MV-4-11 (cell line): ENCODE measurements at places on chromosomes 11 and 22.
A peak's percentile ranks its signal among the peaks of the same experiment; 100 is the strongest.

GRCh38 chr11:10808553-10809372 lies at the start of gene EIF4G2:
EIF4G2 (minus strand) TSS chr11:10808926.
- DNase-seq, result peak; percentile 98

- DNase-seq, result no peak
Observed at GRCh38 chr11:102926517-102926916, 29.0 kb downstream of the MMP13 start.

DNA sequence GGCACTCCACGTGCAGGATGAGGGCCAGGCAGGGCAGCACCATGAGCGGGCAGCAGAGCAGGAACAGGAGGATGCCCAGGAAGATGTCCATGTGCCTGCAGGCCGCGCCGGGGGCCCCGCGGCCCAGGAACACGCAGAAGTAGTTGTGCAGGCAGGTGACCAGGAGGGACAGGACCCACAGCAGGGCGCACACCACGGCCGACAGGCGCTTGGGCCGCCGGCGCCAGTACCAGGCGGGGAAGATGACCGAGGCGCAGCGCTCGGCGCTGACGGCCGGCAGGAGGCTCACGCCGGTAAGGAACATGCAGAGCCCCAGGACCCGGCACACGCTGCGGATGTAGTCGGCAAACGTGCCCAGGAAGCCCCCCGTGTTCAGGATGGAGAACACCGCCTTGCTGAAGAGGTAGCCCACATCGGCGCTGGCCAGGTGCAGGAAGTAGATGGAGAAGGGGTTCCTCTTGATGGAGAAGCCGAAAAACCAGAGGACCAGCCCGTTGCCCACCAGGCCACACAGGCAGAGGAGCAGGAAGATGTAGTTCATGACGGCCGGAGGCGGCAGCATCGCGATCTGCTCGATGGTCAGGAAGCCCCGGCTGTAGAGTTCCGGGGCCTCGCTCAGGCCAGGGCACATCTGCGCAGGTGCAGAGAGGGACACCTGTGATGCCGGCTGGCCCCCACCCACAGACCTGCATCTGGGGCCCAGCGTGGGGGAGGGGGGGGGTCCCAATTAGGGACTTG lies 7.2 kb downstream of the MRGPRF start:
- DNase-seq, result no peak

- DNase-seq, result peak; percentile 78
Observed at GRCh38 chr22:36334081-36334820, 53.5 kb downstream of the MYH9 start.

DNA sequence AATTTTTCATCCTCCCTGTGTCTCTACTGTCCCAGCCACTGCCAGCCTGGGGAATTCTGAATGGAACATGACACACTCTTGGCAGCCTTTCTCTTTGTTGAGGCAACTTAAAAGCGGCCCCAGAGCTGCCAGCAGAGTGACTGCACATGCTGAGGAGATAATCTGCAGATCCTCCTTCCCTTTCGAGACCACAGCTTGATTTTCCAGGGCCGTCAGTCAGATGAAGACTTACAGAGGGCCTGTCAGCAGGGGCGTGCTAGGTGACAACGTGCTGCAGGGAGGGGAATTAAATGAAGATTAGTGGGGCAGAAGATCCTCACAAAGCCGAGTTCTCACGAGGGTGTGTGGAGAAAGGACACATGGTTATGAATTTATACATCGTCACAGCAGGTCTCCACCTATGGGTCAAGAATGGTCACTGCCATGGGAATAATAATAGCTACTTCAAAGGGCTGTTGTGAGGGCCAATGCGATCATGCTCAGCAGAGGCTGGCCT lies 193.5 kb upstream of the PITPNB start:
- no peak for DNase-seq

GRCh38 chr22:30169002-30169401 lies 77.6 kb downstream of the LIF start:
- no peak for DNase-seq

- DNase-seq, result no peak
Observed at GRCh38 chr11:134401825-134402809, 9.9 kb downstream of the B3GAT1 start.

- DNase-seq, result no peak
Observed at GRCh38 chr22:27915986-27916385, 3.1 kb downstream of the PITPNB start.

DNA sequence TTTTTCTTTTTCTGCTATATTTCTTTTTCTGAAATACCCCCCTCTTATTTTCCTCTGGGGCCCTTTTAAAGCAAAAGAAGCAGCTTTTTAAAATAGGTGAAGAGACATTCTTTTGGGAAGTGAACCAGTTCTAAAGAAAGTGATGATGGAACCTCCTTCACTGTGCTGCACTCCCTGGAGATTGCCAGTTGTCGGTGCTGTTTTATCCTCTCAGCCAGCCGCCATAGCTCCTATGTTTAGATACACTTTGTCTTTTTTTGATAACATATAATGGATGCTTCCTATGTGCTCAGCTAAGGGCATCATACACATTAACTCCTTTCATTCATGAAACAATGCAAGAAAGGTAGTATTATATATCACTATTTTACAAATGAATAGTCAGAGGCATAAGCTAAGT lies 14.0 kb downstream of the CFAP300 start:
- DNase-seq, result no peak

- no peak for DNase-seq
Observed at GRCh38 chr11:121293288-121293594, 670 bp downstream of the SC5D start.

DNA sequence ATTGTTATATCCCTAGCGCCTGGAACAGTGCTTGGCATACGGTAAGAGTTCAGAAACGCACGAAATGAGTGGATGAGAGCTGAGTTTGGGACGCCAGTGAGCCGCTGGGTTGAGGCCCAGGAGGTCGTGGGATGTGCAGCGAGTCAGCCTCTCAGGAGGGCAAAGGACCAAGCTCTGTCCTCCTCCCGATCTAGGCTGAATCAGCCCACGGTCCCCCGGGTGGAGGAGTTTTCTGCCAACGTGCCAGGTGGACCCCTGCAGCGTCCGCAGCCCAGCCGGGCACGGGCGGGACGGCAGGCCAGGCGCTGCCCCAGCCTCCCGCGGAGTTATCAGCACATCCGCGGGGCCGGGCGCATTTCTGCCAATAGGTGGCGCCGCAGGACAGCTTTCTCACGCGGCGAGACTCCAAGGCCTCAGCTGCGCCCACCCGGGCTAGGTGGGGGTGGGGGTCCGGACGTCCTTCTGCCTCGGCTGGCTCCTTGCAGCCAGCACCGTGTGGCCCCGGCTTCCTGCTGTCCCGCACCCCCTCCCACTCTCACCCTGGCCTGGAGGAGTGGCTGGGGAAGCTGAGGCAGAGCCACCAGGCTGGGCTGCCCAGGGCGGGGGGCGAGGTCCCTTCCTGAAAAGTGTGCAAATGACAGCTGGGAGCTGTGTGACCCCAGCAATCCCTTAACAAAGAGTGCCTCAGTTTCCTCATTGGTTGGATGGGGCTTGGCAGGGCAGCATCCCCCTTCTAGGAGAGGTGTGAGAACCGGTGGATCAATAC lies 2.2 kb upstream of the RPS19BP1 start:
- DNase-seq, result peak; percentile 34

DNA sequence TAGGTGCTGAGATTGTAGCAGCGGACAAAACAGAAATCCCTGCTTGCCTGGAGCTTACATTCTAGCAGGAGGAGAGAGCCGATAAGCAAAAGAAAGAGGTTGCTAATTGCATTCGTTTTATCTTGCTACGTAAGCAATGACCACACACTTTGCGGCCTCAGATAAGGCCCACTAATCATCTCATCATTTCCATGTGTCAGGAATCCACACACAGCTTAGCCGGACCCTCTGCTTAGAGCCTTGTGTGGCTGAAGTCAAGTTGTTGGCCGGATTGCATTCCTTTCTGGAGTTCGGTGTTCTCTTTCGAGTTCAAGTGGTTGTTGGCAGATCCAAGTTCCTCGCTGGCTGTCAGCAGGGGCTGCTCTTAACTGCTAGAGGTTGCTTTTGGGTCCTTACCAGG lies 101.6 kb downstream of the CHST1 start:
- no peak for DNase-seq

GRCh38 chr22:43066134-43066533 lies 23.1 kb downstream of the TTLL1 start:
- no peak for DNase-seq

DNA sequence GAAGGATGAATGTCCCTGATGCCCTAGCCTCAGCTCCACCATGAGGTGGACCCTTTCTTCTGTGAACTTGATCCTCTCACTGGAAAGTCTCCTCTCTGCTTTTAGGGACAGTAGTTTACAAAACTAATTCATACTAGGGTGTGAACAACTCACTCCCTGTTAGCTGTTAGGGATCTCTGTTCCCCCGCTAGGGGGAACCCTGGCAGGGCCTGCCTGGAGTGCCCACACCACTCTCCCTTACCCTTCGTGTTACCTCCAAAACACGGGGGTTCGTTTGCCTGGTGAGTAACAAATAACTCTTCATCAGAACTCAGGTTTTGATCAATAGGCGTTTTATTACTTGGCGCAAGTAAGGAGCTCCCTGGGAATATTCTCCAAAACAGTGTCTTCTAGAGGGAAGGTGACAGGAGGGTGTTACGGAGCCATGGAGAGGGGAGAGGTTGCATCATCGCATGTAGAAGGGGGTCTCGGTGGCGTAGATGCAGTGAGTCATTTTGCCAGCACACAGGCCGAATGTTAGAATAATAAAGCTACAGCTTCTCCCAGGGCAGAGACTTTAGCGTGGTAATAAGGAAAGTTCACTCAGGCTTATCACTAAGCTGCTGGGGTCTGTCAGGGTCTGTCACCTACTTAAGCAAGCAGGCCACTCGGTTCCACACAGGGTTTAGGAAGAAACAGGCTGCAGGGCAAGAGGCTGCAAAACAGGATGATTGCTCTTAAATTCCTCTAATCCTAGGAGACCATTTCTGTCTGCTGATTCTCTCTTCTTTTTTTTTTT lies 45.8 kb downstream of the C11orf96 start:
- no peak for DNase-seq

- peak; percentile 92 for DNase-seq
Observed at GRCh38 chr22:39013942-39014722, at the start of gene APOBEC3C. APOBEC3C (plus strand) TSS chr22:39014257; CDS start chr22:39014363, 106 bp downstream.

- no peak for DNase-seq
Observed at GRCh38 chr11:625636-626268, 997 bp upstream of the CDHR5 start.

DNA sequence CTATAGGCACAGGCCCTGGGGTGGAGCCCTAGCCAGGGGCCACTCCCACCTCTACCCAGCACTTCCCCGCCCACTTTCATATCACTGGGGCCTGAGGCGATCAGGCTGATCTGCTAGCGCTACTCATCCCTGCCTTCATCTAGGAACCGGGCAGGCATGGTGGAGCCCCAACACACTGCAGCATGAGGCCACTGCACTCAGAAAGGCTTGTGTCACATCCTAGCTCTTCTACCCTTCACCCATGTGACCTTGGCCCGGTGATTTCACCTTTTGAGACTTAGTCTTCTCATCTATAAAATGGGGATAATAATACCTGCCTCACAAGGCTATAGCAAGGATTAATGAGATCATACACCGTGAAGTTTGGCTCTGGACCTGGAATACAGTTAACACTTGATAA lies 18.1 kb upstream of the GDPD5 start:
- no peak for DNase-seq

GRCh38 chr11:38278457-38279141 lies 1680.6 kb upstream of the RAG2 start:
- no peak for DNase-seq

DNA sequence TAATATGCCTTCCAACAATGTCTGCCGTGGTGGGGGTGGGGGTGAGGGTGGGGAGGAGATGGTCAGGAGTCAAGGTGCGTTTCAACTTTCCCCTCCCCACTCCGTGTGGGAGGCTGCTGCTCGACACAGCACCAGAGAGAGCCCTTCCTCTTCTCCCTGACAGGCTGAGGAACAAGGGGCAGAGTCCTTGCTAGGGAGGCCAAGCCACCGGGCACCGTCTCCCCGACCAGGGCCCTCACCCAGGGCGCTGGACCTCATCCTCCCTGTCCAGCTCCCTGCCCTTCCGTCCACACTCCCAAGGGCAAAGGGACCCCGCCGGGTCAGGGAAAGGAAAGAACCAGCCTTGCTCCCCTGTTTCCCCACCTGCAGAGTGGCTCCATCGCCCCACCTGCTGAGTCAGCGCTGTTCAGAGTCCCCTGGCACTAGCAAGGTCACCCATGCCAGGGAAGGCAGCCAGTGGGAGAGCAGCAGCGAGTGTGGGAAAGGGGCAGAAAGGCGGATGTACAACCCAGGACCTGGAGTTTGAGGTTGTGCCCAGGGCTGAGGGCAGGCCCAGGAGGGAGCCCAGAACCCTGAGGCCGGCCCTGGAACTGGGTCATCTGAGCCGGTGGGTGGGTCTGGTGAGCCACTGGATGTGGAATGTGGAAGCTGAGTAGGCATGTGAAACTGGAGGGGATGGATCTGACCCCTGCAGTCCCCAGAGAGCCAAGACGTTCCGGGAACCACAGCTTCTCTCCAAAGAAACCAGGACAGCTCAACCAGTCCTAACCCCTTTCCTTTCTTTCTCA lies 47.2 kb downstream of the BUD13 start:
- no peak for DNase-seq

GRCh38 chr22:44182588-44183286 lies 2.0 kb downstream of the PARVG start:
- DNase-seq, result peak; percentile 90

DNA sequence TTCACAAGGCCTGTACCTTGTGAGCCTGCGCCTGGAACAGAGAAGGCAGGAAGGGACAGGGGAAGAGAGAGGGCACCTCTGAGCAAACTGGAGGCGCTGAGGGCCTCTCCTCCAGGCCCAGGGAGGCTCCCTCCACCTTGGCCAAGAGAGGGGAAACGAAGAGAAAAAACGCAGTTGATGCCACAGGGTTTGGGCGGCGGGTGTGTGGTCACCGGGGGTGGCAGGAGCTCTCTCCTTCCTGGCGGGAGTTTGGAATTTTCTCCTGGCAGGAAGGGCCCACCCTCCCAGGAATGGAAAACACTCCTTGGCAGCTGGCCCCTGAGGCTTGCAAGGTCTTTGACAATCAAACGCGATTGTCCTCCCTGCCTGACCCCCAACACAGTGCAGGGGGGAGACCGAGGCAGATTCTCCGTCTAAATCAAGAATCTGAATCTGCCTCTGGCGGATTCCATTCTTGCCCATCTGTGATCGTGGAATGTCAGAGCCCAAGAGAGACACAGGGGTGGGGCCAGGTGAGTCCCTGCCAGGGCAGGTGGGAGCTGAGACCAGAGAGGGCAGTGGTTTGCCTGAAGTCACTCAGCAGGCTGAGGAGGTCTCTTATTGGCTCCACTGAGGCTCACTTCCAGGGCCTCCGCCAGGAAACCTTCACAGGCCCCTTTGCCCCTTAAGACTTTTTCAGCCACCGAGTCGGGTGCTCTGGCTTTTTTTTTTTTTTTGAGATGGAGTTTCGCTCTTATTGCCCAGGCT lies 21.0 kb downstream of the RPL3 start:
- DNase-seq, result no peak

GRCh38 chr11:8273287-8273686 lies 9.6 kb upstream of the LMO1 start:
- no peak for DNase-seq
